NCI-H526 (cell line): ENCODE measurements at places on chromosomes 12 and 14.

DNA sequence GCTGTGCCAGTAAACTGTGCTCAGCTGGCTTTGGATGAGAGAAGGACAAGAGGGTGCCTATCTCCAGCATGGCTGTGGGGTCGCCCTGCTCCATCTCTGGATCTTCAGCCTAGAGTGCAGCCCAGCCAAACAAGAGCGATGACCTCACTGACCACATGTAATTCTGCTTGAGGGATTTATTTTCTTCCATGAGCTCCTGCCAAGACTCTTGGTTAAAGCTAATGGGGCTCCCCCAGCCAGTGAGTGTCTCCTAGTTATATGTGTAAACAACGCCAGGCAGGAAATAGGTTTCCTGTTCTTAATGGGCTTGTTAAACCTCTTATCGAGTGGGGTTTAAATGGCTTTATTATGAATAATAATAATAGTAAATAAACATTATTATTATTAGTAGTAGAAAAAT, 397.2 kb downstream of the NRXN3 start:
- DNase-seq = no peak

- no peak for DNase-seq
Measured at GRCh38 chr14:59274991-59275391, 86.5 kb downstream of the DAAM1 start.

- DNase-seq = no peak
Measured at GRCh38 chr14:90890322-90891020, 74.2 kb upstream of the TTC7B start.

- peak; percentile 73 for DNase-seq
Measured at GRCh38 chr12:57236201-57236924, 6.9 kb downstream of the SHMT2 start.

GRCh38 chr12:132089407-132089910, 54.7 kb downstream of the DDX51 start:
- no peak for DNase-seq

DNA sequence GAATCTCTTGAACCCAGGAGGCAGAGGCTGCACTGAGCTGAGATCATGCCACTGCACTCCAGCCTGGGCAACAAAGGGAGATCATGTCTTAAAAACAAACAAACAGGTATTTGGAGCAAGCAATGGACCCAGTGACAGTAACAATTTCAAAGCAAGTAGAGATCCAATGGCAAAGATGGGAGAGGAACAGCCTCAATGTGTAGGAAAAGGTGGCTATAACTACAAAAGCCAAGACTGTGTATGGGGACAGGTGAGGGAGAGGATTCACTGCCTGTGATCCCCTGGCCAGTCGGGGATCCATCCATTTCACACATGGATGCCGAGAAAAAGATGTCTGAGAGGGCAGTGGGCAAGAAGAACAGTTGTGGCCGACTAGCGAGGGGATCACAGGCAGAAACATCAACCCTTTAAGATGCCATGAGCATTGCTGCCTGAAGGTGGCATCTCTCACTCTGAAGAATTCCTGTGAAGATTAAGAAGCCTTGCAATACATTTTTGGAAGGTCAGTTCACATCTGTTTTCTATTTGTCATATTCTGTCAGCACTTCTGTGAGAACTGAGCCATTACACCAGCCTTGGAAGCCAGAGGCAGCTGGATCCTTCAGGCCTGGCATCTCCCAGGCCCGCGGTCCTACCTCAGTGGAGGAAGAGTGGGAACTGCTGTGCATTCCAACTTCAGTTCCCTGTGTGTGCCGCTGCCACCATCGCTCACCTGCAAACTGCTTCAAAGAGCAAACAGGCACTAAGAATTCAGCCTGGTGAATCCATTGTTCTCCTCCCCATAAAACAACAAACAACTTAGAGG, 54.5 kb upstream of the FRS2 start:
- peak; percentile 54 for DNase-seq

DNA sequence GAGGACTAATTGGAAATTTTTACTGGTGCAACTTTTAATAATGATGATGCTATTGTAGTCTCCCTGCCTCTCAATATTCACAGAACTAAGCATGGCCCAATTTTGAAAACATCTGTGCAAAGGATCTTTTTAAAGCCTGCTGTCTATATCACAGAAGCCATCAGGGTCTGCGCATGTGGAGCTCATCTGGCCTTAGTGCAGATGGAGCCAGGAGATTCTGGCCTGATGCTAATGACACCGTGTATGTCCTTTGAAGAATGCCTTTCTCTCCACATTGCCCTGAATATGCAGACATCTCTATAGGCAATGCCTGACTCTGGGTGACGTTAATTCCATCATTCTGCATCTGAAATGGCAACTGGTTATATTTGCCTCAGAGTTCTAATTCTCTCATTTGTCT, 1205.9 kb downstream of the AACS start:
- DNase-seq = no peak

- no peak for DNase-seq
Measured at GRCh38 chr12:46523863-46524770, 151.5 kb upstream of the SLC38A2 start.

GRCh38 chr12:121839993-121840761, 18.5 kb downstream of the HPD start:
- no peak for DNase-seq

DNA sequence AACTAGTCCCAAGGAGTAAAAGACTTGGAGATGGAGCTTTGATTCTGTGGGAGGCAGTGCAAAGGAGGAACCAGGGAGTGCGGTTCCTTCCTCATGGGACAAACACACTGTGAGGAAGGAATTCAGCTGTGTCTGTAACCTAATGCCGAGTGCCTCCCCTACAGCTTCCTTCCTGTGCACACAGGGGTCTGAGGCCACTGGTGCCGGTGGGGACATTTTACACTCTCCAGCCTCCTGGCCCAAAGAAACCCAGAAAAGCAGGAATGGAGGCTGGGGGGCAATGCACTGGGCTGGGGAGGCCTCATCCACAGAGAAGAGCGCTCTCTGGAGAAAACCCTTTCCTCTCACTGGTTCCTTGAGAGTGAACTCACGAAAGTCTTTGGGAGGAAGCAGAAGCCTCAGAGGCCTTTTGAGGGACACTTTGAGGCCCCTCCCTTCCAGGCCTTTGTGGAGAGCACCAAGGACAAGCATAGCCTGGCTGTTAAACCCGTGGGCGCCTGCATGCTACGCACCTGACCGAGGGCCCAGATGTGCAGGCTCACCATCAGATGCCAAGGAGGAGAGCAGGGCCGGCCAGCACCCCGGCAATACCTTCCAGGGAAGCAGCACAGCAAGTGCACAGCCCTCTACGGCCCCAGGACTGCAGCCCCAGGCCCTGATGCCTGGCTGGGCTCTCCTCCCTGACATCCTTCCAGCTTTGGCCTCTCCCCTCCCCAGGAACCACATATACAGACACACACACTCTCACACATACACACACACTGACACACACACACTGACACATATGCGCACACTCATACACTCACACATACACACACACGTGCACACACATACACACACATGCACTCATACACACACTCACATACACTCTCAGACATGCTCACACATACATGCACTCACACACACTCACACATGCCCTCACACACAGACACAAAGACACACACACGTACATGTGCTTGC, 52.0 kb downstream of the NFKBIA start:
- DNase-seq = no peak

GRCh38 chr12:19657118-19657731, 217.9 kb downstream of the AEBP2 start:
- peak; percentile 26 for DNase-seq

GRCh38 chr12:75722714-75723200, 211.3 kb upstream of the KRR1 start:
- DNase-seq = no peak

GRCh38 chr12:1994429-1995143, 9.7 kb downstream of the DCP1B start:
- no peak for DNase-seq

GRCh38 chr12:89927226-89927698, 218.6 kb upstream of the ATP2B1 start:
- DNase-seq = no peak

DNA sequence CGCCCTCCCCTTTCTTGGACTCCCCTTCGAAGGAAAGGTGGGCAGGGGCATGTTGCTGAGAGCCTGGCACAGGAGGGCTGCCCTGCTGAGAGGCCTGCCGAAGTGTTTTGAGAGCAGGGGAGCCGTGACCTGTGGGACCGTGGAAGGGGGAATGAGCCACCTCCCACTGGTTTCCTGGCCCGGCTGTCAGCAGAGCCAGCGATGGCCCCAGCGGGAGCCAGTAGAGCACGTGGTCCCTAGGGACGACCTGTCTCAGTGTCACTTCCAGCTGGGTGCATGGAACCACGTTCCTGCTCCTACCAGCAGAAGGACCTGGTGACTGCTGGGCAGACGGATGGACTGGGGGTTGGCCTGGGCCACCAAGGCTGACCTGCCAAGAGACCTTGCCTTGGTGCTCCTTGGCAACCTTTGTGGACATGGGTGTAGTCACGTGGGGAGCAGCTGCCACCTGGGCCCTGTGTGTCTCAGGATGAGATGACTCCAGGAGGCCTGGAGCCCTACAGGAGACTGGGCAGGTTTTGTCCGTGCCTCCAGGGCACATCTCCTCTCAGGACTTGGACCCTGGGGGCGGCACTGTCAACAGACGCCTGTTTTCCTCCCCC, 34.6 kb downstream of the BEGAIN start:
- DNase-seq = peak; percentile 16

GRCh38 chr12:103806803-103807202, 34.2 kb downstream of the NT5DC3 start:
- DNase-seq = no peak

DNA sequence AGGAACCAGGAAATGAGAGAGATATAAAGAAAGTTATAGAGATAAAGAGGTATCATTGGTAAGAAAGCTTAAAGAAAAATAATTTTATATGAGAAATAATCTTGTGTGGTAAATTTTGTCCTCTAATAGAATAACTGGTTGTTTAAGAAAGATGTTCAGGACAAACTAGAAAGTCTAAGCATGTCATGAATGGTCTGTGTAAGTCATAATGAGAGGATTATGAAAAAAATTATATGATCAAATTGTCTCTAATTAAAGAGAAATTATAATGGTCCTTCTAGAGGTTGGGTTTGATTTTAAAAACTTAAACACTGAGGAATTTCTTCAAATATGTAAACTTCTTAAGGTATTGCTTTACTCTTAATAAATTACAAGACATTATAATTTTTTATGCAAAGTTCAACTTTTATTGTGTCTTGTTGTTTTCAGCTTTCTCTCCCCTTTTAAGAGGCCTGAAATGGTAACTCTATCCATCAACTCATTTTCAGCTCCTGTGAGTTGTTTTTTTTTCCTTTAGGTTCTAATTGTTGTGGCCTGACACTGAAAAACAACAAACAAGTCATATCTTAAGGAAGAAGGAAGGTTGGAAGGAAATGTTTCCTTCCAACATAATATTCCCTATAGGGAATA, 88.2 kb upstream of the CNOT2 start:
- DNase-seq = no peak

DNA sequence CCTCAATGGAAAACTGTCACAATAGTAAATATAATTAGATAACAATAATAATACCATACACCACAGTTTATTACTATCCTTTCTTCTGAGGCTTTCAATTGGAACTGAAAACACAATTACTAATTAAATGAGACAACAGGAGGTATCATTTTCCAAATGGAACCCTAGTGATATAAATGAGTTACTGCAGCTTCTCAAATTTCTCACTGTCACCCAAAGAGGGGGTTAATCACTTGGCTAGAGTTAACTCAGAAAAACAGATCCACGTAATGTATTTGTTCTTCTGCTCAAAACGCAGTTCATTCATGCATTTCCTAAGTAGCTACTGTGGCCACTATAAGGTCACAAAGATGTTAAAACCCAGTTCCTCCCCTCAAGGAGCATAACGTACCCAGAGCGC, 120.9 kb upstream of the FOXN3 start:
- DNase-seq = no peak

GRCh38 chr14:37650356-37651037, 55.1 kb downstream of the TTC6 start:
- peak; percentile 98 for DNase-seq

- no peak for DNase-seq
Measured at GRCh38 chr12:45425426-45425825, 209.5 kb downstream of the ANO6 start.

DNA sequence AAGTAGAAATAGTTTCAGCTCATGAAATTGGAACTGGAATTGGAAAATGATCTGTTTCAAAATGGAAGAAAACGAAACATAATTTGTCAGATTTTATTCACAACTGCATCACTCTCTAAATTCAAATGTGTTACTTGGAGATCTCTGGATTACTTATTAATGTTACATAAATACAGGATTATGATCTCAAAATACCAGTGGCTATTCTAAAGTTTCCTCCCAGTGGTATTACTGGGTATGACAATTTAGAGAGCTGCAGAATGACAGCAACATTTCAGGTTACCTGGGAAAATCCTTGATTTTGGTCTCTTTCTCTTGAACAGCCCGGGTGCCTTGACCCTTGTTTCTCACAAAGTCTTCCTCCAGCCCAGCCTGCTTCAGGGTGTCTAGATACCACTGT, 14.2 kb downstream of the FAM161B start:
- peak; percentile 8 for DNase-seq

DNA sequence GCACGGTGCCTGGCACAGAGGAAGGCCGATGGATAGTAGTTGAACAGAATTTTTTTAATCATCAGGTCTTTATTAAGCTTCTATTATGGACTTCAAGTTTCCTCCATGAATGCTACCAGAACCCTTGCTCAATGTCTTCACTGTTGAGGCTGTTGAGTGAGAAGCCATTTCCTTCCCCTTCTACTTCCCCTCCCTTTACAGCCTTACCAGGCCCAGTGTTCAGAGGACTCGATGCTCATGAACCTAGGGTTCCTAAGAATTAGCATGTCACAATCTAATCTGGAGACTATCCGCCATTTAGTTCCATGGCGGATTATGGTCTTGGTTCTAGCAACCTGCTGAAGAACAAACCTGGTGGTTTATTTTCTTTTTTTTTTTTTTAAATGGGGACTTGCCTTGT, 17.7 kb downstream of the ETV6 start:
- DNase-seq = no peak

- DNase-seq = no peak
Measured at GRCh38 chr14:102293781-102294180, 11.2 kb downstream of the MOK start.

- DNase-seq = no peak
Measured at GRCh38 chr14:65555358-65555757, 142.8 kb downstream of the FUT8 start.

GRCh38 chr14:97267509-97267908, 470.3 kb downstream of the VRK1 start:
- no peak for DNase-seq

- DNase-seq = no peak
Measured at GRCh38 chr12:46439793-46440511, 67.4 kb upstream of the SLC38A2 start.

GRCh38 chr12:69903548-69903947, 78.5 kb downstream of the MYRFL start:
- DNase-seq = peak; percentile 48

- DNase-seq = no peak
Measured at GRCh38 chr12:106980944-106981343, 6.0 kb downstream of the MTERF2 start.

GRCh38 chr14:67527756-67528155, 5.3 kb upstream of the PLEKHH1 start:
- DNase-seq = no peak

DNA sequence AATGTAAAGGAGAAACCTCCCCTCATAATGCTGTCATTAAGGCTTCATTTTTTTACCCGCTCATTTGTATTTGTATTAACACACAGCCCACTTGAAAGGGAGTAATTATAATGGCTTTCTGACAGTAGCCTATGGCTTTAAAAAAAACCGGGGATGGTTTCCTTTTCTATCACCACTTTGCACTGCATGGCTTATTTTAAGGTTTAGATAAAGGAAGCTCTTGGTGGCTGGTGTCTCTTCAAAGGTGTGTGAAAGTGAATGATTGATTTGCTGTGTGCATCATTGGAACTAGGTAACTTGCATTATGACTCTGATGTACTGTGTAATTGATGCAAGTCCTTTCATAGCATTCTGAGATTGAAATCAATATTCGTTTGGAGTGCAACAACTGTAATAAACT, 80.7 kb downstream of the NPAS3 start:
- no peak for DNase-seq
